ENCODE measurements at places on chromosomes 3 and 15. TPM values are rescaled to one million over a fixed set of nuclear protein-coding genes. Genes with fewer than 3 reads are reported as not detected.
A peak's percentile ranks its signal among the peaks of the same experiment; 100 is the strongest.

The CPNE9 gene
- not detected for total RNA-seq

DNA sequence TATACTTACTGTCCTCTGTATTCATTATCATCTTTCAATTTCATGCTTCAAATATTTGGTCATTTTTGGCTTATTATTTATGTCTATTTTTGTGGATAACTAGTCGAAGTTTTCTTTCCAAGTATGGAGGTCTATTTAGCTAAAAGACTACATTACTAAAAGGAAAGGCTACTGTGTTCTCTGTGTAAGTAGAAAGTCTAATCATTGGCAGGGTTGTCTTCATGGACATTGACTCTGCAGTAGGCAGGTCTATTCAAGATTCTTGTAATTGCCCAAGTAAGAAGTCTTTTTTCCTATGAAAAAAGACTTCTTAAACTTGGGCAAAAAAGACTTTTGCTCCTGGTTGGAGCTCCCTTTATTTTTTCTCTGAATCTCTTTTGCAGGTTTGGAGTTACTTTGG is 368.6 kb upstream of the GRM7 start:
- H3K4me3 ChIP-seq: no peak overlapping the region
- no peaks in the 10 kb centered on the region for H3K4me1 ChIP-seq
- H3K27me3 ChIP-seq: no peaks in the 10 kb centered on the region
- H3K36me3 ChIP-seq: no peaks in the 10 kb centered on the region
- DNase-seq: no peak
- H3K27ac ChIP-seq: no peak overlapping the region

- H3K27me3 ChIP-seq: no peaks in the 10 kb centered on the region
- DNase-seq: no peak
- H3K4me3 ChIP-seq: no peak overlapping the region
Measured at GRCh38 chr3:185741586-185741985, 83.3 kb downstream of the IGF2BP2 start.

The IGF2BP2 gene
- 2.9 TPM for total RNA-seq

The INTS14 gene
- total RNA-seq: 15.9 TPM

The MORC1 gene
- total RNA-seq: not detected

DNA sequence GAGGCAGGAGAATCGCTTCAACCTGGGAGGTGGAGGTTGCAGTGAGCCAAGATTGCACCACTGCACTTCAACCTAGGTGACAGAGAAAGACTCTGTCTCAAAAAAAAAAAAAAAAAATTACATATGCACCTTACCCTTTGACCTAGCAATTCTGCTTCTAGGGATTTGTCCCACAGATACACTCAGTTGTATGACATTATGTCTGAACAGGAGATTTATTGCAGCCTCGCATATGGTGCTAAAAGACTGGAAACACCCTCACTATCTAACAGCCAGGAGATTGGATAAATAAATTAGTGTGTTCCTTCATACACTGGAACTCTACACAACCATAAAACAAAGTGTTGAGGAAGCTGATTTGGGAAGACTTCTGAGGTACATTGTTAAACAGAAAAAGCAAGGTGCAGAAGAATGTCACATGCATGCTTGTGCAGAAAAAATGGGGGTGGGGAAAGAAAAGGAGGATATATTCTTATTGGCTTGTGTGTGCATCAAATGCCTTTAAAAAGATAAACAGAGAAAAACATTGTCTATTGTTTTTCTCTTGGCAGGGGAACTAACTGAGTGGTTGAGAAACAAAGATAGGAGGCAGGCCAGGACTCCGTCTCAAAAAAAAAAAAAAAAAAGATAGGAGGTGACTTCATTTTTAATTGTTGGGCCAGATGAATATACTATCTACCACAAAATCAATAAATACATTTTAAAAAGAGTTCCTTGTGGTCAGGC is 30.9 kb downstream of the PPCDC start:
- no peaks in the 10 kb centered on the region for H3K4me1 ChIP-seq
- no peaks in the 10 kb centered on the region for H3K27me3 ChIP-seq
- no peak overlapping the region for H3K27ac ChIP-seq
- no peak overlapping the region for H3K4me3 ChIP-seq
- no peaks in the 10 kb centered on the region for H3K36me3 ChIP-seq

- no peak overlapping the region for H3K27ac ChIP-seq
- no peak for DNase-seq
- H3K36me3 ChIP-seq: no peaks in the 10 kb centered on the region
- no peaks in the 10 kb centered on the region for H3K27me3 ChIP-seq
- no peaks in the 10 kb centered on the region for H3K4me1 ChIP-seq
- H3K4me3 ChIP-seq: no peak overlapping the region
Measured at GRCh38 chr3:10489746-10490483, 15.5 kb downstream of the ATP2B2 start.

The COL6A5 gene
- total RNA-seq: not detected

DNA sequence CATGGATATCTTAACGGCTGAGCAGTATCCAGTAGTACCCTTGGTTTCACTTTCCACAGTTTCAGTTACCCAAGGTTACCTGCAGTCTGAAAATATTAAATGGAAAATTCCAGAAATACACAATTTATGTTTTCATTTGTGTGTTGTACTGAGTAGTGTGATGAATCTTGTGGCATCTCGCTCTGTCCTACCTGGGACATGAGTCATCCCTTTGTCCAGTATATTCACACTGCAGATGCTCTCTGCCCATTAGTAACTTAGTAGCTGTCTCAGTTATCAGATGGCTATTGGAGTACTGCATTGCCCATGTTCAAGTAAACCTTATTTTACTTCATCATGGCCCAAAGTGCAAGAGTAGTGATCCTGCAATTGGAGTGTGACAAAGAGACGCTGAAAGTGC is 26.1 kb downstream of the GASK1A start:
- H3K4me3 ChIP-seq: no peak overlapping the region
- DNase-seq: no peak
- peaks cover 20% of the 10 kb centered on the region for H3K4me1 ChIP-seq
- no peak overlapping the region for H3K27ac ChIP-seq
- no peaks in the 10 kb centered on the region for H3K36me3 ChIP-seq
- H3K27me3 ChIP-seq: no peaks in the 10 kb centered on the region

- no peak overlapping the region for H3K4me3 ChIP-seq
- no peaks in the 10 kb centered on the region for H3K4me1 ChIP-seq
- H3K27me3 ChIP-seq: no peaks in the 10 kb centered on the region
Measured at GRCh38 chr15:85984241-85984640, 95.4 kb upstream of the AGBL1 start.

- H3K27ac ChIP-seq: no peak overlapping the region
- no peaks in the 10 kb centered on the region for H3K36me3 ChIP-seq
- no peaks in the 10 kb centered on the region for H3K4me1 ChIP-seq
- no peaks in the 10 kb centered on the region for H3K27me3 ChIP-seq
- no peak for DNase-seq
Measured at GRCh38 chr15:57321973-57322601, 54.2 kb upstream of the CGNL1 start.

GRCh38 chr3:54193093-54193492 is 70.7 kb downstream of the CACNA2D3 start:
- no peak overlapping the region for H3K4me3 ChIP-seq
- DNase-seq: no peak
- no peak overlapping the region for H3K27ac ChIP-seq
- no peaks in the 10 kb centered on the region for H3K36me3 ChIP-seq

The ANKRD34C gene
- not detected for total RNA-seq

DNA sequence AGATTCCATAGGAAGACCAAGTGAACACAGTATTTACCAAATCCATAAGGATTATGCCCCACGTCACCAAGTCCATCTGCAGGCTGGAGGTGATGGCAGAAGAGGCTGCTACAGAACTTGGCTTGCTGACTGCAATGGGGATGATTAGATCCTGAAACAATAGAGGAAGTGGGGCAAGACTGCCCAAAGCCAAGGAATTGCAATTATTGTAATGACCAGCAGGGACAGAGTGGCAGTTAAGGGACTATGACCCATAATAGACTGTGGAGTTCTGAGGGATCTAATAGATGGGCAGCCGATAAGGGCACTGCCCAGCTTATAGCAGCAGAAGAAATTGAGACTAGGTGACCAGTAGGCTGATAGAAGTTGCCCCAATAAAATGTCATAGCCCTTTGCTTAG is 108.4 kb downstream of the MINAR1 start:
- no peaks in the 10 kb centered on the region for H3K4me1 ChIP-seq
- H3K36me3 ChIP-seq: no peaks in the 10 kb centered on the region
- H3K27ac ChIP-seq: no peak overlapping the region
- no peaks in the 10 kb centered on the region for H3K27me3 ChIP-seq
- no peak for DNase-seq

The RLBP1 gene
- not detected for total RNA-seq

The TM4SF4 gene
- not detected for total RNA-seq

- no peak overlapping the region for H3K4me3 ChIP-seq
- H3K27ac ChIP-seq: no peak overlapping the region
- no peaks in the 10 kb centered on the region for H3K4me1 ChIP-seq
- no peak for DNase-seq
- no peaks in the 10 kb centered on the region for H3K36me3 ChIP-seq
- no peaks in the 10 kb centered on the region for H3K27me3 ChIP-seq
Measured at GRCh38 chr3:22836131-22836530, 367.0 kb upstream of the UBE2E2 start.

DNA sequence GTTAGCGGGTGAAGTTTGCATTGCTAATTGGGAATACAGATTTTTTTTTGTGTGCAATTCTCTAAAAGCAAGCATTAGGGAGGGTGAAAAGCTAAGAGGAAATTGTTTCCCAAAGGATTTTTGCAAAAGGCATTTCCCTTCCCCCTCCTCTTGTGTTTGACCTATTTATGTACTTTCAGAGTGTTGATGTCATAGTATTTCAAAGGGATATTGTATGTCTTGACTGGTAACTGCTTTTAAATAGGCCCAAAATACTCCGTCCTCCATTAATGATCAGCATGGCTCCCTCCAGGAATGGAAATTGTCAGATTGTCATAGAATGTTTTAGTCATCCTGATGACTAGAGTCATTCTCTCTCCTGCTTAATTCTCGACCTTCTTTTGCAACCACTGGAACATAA is 32.4 kb downstream of the TRIM71 start:
- no peaks in the 10 kb centered on the region for H3K4me1 ChIP-seq
- DNase-seq: no peak
- H3K4me3 ChIP-seq: no peak overlapping the region
- no peaks in the 10 kb centered on the region for H3K36me3 ChIP-seq

- H3K4me1 ChIP-seq: no peaks in the 10 kb centered on the region
- no peaks in the 10 kb centered on the region for H3K27me3 ChIP-seq
- H3K27ac ChIP-seq: no peak overlapping the region
- H3K4me3 ChIP-seq: no peak overlapping the region
- H3K36me3 ChIP-seq: no peaks in the 10 kb centered on the region
- peak; percentile 48 for DNase-seq
Measured at GRCh38 chr3:125437631-125438435, 62.7 kb upstream of the ZNF148 start.

The ZDHHC23 gene
- total RNA-seq: 10.8 TPM

DNA sequence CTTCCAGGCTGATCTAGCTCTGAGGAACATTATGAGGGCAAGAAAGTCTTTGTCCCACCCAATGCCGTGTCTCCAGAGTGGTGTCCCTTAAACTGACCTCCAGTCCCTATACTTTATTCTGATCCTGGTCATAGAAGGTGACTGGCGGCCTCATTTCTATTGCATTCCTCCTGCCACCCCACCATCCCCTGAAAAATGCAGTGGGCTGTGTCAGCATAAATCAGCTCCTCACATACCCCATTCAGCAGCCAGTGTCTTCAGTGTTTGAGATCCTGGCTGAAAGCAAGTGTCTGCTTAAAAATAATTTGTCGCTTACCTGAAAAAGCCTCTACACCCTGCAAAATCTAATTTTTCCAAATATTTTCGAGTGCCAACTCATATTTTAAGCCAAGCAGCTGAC is 346.1 kb downstream of the FEZF2 start:
- DNase-seq: no peak
- no peaks in the 10 kb centered on the region for H3K4me1 ChIP-seq
- no peak overlapping the region for H3K4me3 ChIP-seq
- no peaks in the 10 kb centered on the region for H3K36me3 ChIP-seq
- no peaks in the 10 kb centered on the region for H3K27me3 ChIP-seq

GRCh38 chr3:133712017-133712416 is 34.2 kb upstream of the TF start:
- DNase-seq: no peak
- H3K27ac ChIP-seq: no peak overlapping the region
- H3K36me3 ChIP-seq: no peaks in the 10 kb centered on the region
- H3K4me1 ChIP-seq: no peaks in the 10 kb centered on the region
- no peaks in the 10 kb centered on the region for H3K27me3 ChIP-seq

The GADL1 gene
- not detected for total RNA-seq

- H3K27me3 ChIP-seq: no peaks in the 10 kb centered on the region
- no peak overlapping the region for H3K4me3 ChIP-seq
Measured at GRCh38 chr15:58467722-58468423, 36.1 kb downstream of the LIPC start.

DNA sequence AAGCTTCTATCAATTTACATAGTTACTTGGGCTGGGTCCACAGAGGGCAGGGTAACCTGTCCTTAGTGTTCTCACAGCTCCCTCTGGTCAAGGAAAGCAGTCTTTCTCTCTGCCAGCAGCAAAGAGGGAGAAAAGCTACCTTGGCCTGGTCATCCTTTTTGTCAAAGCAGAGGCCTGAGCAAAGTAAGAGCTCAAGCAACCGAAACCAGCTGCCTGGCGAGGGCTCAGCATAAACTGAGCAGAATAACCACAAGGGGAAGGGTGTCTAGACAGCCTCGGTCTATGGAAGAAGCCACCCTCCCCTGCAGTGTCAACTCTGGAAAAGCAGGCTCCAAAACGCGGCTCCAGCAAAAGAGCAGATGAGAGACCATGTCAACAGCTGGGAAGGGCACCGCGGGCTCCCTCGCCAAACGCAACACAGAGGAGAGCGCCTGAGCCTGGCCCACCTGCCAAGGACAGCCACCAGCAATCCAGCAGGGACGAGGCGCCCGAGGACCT is 17.4 kb downstream of the LRIG1 start:
- no peak for DNase-seq
- no peaks in the 10 kb centered on the region for H3K27me3 ChIP-seq
- peak overlapping the region; percentile 88 for H3K27ac ChIP-seq
- peaks cover 20% of the 10 kb centered on the region for H3K4me1 ChIP-seq
- no peaks in the 10 kb centered on the region for H3K36me3 ChIP-seq

- no peak for DNase-seq
- no peaks in the 10 kb centered on the region for H3K36me3 ChIP-seq
- no peaks in the 10 kb centered on the region for H3K27me3 ChIP-seq
- no peaks in the 10 kb centered on the region for H3K4me1 ChIP-seq
Measured at GRCh38 chr3:103052236-103052830, 617.5 kb downstream of the ZPLD1 start.

All from uterus (tissue), 4 donors.